NK-92 treated with Interleukin-12 subunit alpha and Interleukin-12 subunit beta, amount 100 ng/mL, for 24 hours (cell line): ENCODE measurements at places on chromosomes 6 and 20.

DNA sequence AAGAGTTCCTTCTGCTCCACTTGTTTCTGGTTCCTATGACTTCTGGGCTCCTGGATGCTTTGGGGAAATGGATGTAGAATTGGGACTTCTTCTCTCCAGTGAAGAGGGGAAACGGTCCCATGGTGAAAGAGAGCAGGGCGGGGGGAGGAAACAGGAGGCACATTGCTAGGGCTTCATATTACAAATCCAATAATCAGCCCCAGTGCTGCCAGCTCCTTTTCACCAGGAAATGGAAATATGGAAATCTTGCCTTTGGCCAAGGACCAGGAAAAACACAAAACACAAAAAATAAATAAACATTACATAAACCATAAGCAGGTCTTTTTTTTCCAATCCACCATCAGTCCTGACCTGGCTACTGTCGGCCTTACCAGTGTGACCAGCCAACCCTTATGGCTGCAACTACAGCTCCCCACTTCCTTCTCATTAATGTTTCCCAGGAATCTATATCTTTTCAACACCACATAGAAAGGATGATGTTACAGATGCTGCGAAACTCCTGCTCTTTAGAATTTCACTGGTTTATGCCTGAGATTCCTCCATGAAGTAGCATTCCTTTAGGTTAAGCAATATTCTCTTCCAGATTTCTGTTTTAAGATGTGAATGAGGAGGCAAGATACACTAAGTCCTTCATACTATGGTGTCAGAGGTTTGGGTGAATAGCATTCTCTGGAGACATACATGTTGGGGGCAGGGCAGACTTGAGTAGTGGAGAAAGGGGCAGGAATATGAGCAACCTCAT lies 2.0 kb downstream of the PI3 start:
- no peak for DNase-seq

GRCh38 chr6:73050706-73051105 lies 174.6 kb downstream of the KHDC1L start:
- DNase-seq = no peak

- no peak for DNase-seq
Measured at GRCh38 chr20:54429364-54429763, 46.0 kb upstream of the DOK5 start.

- DNase-seq = no peak
Measured at GRCh38 chr6:79868098-79868722, 79.1 kb downstream of the ELOVL4 start.

- no peak for DNase-seq
Measured at GRCh38 chr20:46764068-46764467, 54.6 kb downstream of the SLC2A10 start.
